SK-N-DZ (cell line): ENCODE measurements at places on chromosomes 16 and 17.

GRCh38 chr16:49811644-49812334, 44.1 kb downstream of the ZNF423 start:
- DNase-seq, result peak; percentile 46

DNA sequence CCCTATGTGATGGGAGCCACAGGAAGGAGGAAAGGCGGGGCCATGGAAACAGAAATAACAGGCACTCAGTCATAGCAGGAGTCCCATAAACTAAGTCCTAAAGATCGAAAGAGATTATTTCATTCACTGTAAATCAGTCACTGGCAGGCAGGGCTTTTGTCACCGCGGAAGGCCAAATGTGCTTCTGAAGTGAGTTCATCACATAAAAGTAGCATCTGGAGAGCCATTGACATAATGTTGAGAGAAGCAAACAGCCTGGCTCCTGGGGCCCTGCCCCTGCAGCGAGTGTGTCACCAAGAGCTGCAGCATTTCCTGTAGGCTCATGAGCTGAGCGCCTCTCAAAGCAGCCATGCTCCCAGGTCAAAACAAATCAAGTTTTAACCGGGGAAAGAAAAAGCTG, 476.2 kb downstream of the HAPSTR1 start:
- DNase-seq, result no peak

DNA sequence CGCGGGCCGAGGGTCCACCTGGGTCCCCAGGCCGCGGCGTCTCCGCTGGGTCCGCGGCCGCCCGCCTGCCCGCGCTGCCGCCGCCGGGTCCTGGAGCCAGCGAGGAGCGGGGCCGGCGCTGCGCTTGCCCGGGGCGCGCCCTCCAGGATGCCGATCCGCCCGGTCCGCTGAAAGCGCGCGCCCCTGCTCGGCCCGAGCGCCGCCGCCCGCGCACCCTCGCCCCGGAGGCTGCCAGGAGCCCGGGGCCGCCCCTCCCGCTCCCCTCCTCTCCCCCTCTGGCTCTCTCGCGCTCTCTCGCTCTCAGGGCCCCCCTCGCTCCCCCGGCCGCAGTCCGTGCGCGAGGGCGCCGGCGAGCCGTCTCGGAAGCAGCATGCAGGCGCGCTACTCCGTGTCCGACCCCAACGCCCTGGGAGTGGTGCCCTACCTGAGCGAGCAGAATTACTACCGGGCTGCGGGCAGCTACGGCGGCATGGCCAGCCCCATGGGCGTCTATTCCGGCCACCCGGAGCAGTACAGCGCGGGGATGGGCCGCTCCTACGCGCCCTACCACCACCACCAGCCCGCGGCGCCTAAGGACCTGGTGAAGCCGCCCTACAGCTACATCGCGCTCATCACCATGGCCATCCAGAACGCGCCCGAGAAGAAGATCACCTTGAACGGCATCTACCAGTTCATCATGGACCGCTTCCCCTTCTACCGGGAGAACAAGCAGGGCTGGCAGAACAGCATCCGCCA, 504 bp downstream of the FOXC2 start:
- no peak for DNase-seq

DNA sequence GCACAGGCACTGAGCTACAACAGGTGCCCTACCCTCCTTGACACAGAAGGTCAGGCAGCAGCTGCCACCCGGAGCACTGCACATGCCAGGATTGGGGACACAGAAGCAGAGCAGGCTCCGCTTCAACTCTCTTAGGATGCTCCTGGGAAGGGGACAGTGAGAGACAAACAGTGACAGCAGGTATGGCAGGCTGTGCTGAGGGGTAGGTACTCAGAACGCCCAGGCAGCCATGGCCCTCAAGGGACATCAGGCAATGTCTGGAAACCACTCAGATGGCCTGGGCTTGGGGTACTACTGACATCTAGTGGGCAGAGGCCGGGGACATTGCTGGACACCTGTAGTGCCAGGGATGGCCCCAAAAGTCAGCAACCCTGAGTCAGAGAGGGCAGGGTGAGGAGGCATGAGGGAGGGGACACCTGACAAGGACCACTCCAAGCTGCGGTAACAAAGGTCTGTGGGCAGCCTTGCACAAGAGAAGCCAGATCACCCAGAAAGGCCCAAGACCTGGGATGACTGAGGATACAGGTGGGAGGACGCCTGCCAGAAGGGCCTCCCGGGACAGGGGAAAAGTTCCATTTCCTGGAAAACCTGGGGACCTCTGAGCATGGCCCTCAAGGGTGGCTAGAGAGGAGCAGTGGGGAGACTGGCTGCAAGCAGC, 21.2 kb downstream of the PEMT start:
- peak; percentile 43 for DNase-seq

DNA sequence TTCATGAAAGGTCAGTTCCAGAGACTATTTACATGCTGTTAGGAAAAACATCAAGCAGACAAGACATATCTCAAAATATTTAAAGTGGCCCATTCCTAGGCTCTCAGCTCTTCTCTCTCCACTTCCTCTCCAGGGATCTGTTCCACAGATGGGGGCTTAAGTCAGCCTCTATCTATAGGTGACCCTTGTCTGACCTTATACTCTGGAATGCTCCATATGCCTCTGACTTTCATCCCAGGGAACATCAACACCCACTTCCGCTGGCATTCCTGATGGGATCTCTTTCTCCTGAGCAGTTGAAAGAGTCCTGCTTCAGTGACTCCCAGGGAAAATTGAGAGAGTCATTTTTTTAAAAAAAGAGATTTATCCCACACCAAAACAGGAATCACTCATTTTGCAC, 11.5 kb upstream of the WIPI1 start:
- no peak for DNase-seq

- DNase-seq, result no peak
Measured at GRCh38 chr16:28290859-28291254, 1.5 kb upstream of the SBK1 start.

- no peak for DNase-seq
Measured at GRCh38 chr16:69814561-69814960, 52.4 kb downstream of the WWP2 start.

DNA sequence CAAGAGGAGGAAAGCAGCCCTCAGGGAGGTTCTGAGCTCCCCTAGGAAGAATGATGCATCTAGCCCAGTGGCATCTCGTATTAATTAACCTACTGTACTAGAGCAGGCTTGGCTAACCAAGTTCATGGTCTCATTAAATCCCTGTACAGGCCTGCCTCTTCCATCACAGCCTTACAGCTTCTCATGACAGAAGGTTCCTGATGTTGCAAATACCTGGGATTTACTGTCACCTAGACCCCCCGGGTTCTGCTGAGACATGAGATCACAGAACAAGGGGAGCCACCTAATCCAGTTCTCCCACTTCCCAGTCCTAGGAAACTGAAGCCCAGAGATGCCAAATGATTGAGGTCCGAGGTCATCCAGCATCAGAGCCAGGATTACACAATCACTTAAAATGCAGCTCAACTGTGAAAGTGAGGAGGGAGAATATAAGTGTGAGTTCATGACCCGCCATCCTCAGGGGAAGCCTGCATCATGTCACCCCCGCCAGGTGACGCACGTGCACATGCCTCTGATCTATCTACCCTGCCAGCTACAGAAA, 23.9 kb downstream of the ACLY start:
- peak; percentile 80 for DNase-seq

DNA sequence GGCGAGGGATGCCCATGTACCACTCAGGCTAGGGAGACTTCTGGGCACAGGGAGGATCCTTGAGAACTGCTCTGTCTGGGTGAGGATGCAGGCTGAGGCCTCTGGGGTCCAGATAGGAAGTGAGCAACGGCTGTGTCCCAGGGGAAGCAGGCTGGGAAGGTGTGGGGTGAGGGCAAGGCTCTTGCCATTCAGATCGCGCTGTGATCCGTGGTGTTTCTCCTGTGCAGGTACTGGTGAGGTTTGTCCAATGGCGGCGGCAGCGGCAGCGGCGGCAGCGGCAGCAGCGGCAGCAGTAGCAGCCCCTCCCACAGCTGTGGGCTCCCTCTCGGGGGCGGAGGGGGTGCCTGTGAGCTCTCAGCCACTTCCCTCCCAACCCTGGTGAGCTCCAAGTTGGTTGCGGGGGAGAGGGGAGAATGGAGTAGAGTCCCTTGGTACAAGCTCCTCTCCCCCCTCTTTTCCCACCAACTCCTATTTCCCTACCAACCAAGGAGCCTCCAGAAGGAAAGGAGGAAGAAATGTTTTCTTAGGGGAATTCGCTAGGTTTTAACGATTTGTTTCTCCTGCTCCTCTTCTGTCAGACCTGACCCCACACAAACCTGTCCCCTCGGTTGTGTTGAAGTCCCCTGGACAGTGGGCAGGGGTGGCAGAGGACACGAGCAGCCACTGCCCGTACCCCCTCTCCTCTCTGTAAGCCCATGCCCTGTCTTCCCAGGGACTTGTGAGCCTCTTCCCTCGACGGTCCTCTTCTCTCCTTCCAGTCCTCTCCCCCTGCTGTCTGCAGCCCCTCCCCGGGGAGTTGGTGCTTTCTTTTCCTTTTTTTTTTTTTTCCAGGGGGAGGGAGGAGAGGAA, 1.9 kb upstream of the PRRT2 start:
- DNase-seq, result peak; percentile 68

- DNase-seq, result no peak
Measured at GRCh38 chr17:63634816-63635215, 12.6 kb downstream of the MAP3K3 start.

GRCh38 chr17:42394838-42395237, 6.6 kb upstream of the STAT3 start:
- no peak for DNase-seq
